ENCODE measurements at places on chromosomes 7 and 10. TPM values are rescaled to one million over a fixed set of nuclear protein-coding genes. Genes with fewer than 3 reads are reported as not detected.

CPVL gene
- 0.51 TPM for total RNA-seq

NPSR1 gene
- total RNA-seq: not detected

CTNNA3 gene
- under 0.01 TPM for total RNA-seq

HMX3 gene
- total RNA-seq: not detected

NUTM2E gene
- under 0.01 TPM for total RNA-seq

MORN4 gene
- 6.4 TPM for total RNA-seq

WIPF3 gene
- total RNA-seq: 0.33 TPM

GJC3 gene
- total RNA-seq: not detected

MYH16 gene
- not detected for total RNA-seq

Data from fibroblast of lung (primary cell).